Hippocampal formation (tissue), 2 donors: ENCODE measurements at places on chromosomes 6 and 20.

DNA sequence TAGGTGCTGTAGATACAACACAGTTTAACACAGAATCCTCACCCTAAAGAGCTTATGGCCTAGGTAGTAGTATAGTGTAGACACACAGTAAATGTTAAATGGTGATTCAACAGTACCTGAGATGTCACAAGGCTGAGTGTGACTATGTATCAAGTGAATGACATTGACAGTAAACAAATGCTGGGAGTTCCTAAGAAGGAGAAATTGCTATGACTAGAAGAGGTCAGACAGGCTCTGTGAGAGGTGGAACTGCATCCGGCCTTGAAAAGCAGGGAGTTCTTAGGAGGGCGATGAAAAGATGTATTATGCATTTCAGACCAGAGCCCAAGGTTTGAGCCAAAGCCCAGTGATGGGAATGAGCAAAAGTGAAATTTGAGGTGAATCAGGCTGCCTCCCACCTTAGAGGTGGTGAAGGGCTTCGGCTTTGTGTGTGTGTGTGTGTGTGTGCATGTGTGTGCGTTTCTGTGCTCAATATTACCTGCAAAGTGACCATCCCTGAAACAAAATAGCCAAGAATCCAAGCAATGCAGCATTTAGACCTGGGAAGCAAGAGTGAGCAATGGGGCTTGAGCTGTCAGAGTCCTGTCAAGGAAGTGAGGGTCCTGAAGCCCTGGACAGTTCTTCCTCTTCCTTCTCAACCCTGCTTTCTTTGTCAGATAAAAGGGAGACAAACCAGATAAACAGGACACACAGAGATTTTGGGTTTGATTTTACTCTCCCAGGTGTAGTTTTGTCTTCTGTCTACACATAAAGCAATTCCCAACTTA is 32.3 kb upstream of the CITED2 start:
- no peak for DNase-seq

DNA sequence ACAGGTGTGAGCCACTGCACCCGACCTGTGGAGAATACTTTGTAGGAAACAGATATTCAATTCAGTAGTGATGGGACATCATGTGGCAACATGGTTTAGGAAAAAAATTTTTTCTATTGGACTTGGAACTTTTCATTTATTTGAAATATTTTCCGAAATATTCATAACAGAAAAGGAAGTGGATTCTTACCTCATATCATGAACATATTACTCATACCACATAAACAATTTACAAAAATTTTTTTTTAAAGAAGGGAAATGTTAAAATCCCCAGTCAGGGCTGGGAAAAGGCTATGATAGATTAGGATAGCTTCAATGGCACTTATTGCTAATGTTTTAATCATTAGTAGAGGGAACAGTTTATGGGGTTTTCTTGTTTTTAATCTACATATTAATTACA is 6.8 kb upstream of the ALDH8A1 start:
- DNase-seq = no peak

GRCh38 chr6:133698272-133698671 is 190.6 kb upstream of the TCF21 start:
- DNase-seq = no peak

DNA sequence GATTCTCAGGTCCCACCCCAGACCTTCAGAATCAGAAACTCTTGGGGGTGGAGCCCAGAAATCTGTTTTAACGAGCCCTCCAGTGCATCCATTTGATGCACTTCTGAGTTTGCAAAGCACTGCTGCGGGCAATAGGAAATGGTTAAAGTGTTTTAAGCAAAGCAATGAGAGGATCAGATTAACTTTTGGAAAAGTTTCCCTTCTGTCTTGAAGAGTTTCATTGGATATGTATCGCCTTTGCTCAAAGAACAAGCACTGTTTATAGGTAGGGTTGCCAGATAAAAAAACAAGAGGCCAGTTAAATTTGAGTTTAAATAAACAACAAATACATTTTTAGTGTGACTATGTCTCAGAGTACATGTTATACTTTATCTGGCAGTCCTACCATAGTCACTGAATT is 226.0 kb downstream of the BMP7 start:
- DNase-seq = no peak

GRCh38 chr6:68372991-68373390 is 262.1 kb upstream of the ADGRB3 start:
- no peak for DNase-seq

- no peak for DNase-seq
Measured at GRCh38 chr20:6697228-6697972, 70.1 kb upstream of the BMP2 start.
